ENCODE measurements at places on chromosomes 5 and 9.

GRCh38 chr9:126318858-126319257 is 7.8 kb upstream of the MVB12B start:
- no peak for DNase-seq

DNA sequence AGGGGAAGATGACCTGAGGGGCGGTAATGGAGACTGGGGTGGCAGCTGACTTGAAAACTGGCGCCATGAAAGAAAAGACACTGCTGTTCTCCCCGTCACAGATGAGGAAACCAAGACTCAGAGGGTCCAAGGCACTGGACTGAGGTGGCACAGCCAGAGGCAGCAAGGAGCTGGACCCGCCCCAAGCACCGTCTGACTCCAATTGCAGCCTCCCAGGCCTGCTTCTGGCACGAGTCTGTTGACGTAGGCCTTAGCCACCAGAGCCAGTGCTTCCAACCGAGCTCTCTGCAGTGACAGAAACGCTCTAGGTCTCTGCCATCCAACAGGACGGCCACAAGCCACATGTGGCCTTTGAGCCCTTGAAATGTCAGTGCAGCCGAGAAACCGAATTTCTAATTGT is 193.2 kb downstream of the OLFM1 start:
- DNase-seq = no peak

DNA sequence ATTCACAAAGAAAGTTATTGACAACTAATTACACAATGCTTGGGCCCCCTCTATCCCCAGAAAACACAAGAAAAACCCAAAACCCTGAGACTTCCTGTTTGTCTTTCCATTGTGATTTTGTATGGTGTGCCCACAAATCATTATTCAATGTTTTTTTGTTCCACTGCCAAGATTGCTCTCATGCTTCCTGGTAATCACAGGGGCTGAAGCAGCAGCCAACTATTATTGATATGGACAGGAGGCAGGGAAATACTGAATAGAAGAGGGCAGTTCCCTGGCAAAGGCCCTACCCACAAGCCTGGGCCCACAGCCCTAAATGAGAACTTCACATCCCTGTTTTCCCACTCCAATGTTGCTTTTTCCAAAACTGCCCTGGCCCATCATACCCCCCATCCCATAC is 21.5 kb upstream of the RFK start:
- DNase-seq = peak; percentile 88

- DNase-seq = peak; percentile 91
Observed at GRCh38 chr5:142874540-142874939, 104.4 kb downstream of the ARHGAP26 start.

- no peak for DNase-seq
Observed at GRCh38 chr9:132020820-132021510, 58.7 kb downstream of the MED27 start.

GRCh38 chr9:106718936-106719335 is 144.0 kb upstream of the ZNF462 start:
- no peak for DNase-seq

GRCh38 chr5:72509401-72509800 is 2.2 kb upstream of the ZNF366 start:
- DNase-seq = no peak

- DNase-seq = no peak
Observed at GRCh38 chr9:137166380-137167229, 3.2 kb downstream of the LRRC26 start.

- DNase-seq = no peak
Observed at GRCh38 chr9:73916016-73916673, 581.0 kb upstream of the RORB start.

DNA sequence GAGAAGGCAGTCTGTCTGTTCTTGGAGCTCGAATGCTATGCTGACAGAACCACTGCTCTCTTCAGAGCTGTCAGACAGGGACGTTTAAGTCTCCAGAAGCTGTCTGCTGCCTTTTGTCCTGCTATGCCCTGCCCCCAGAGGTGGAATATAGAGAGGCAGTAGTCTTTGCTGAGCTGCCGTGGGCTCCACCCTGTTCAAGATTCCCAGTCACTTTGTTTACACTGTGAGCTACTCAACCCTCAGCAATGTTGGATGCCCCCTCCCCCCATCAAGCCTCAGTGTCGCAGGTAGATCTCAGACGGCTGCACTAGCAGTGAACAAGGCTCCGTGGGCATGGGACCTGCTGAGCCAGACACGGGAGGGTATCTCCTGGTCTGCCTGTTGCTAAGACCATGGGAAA is 344.2 kb downstream of the TMEM161B start:
- DNase-seq = no peak

DNA sequence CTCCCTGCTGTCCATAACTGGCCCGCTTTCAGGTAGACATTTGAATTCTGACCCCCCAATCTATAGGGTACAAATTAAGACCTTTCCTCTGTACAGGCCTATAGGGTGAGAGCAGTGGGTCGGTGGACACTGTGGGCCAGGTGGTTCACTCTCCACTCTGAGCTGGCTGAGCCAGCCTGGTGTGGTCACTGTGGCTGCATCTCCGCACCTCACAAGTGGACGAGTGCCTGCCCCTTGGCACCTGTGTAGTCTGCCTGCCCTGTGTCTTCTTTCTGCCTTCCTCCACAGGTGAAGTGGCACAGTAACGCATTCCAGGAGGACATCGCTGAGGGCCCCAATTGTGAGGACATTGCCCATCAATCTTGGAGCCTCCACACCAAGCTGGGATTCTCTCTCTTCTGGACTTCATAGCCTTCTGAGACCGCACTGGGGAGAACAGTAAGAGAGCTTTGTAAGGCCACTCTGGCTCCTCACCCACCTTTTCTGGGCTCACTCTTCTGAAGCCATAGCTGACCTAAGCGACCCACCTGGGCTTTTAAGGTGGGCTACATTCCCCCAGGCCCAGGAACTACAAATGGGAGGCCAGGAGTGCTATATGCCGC is 33.5 kb upstream of the JADE2 start:
- no peak for DNase-seq

GRCh38 chr5:179792612-179793467 is 946 bp upstream of the LTC4S start:
- DNase-seq = no peak

GRCh38 chr9:73869264-73869663 is 627.9 kb upstream of the RORB start:
- DNase-seq = peak; percentile 56

DNA sequence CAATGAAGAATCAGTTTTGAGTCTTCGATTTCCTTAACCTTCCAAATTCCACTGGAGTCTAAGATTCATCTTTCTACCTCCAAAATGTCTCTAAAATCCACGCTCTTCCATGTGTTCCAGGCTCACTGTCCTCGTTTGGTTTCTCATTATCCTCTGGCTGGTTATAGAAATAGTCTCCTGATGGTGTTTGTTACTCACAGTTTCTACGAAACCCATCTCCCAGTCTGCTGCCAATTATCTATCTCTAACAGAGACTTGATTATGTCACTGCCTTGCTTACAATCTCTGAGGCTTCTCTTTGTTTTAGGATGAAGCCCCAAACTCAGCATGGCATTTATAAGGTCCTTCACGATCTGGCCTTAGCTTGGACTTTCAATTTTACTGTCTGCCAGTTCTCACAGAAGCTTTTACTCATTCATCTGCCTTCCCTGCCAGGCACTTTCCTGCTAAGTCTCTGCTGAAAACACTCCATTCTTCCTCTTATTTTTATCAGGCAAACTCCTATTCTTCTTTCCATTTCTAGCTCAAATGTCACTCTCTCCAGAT is 339.6 kb upstream of the SGCD start:
- DNase-seq = no peak

GRCh38 chr9:71306134-71306533 is 184.7 kb upstream of the TRPM3 start:
- no peak for DNase-seq

- no peak for DNase-seq
Observed at GRCh38 chr9:96587338-96588315, 32.0 kb downstream of the CDC14B start.

GRCh38 chr9:35406183-35406959 is 83.5 kb upstream of the RUSC2 start:
- DNase-seq = no peak

DNA sequence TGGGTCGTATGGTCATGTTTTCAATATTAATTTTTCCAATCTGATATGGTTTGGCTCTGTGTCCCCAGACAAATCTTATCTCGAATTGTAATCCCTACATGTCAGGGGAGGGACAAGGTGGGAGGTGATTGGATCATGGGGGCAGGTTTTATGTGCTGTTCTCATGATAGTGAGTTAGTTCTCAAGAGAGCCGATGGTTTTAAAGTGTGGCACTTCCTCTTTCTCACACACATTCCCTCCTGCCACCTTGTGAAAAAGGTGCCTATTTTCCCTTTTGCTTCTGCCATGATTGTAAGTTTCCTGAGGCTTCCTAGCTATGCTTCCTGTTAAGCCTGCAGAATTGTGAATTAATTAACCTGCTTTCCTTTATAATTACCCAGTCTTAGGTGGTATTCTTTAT is 309.1 kb upstream of the GRIN3A start:
- no peak for DNase-seq

DNA sequence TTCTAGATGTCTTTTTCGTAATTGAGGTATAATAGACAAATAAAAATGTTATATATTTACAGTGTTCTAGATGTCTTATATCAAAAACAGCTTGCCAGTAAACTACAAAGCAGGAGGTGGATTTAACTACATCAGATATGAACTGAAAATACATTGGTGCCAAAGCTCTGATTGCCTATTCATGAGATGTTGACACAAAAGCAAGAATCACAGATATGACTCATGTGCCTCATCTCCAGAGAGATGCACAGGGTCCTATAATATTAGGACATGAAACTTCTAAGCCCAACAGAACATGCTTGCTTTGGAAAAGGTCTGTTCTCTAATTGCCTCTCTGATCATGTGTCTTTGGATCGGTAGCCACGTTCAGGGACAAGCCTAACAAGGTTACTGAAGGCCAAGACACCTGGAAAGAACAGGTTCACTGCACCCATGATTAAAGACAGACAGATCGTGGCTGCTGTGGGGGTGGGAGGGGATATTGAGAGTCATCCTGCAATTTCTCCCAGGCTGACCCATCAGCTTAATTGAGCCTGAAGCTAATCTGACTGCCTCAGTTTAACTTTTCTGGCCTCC is 16.8 kb downstream of the ABCA1 start:
- no peak for DNase-seq

DNA sequence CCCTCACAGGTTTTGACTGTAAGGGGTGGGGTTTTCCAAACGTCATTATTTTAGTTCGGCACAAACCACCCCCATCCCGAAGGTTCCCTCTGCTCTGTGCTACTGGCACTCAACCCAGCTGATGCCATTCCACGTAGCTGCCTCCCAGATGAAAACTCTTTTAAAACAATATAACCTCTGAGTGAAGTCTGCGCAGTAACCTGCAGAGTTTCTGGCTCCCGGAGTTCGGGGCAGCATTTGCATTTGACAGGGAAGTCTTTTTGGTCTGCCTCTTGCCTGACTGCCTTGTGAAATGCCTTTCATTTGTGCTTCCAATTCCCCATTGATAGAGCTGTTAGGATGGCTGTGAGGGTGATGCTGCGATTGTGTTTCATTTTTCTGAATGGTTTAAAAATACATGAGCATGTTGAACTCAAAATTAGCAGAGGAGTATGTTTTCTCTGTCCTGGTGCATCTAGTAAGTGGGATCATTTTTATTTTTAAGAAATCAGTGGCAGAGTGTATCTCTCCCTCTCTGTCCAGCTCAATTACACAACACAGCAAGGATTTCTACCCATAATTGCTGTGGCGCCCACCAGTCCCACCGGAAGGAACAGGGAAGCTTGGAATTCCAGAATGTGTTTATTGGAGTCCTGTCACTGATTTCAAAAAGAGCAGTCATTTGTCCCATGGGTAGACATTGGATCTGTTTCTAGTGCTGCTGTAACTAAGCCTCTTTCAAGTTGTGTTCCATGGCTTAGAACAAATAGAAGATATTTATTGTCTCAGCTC is 24.8 kb downstream of the ADCY2 start:
- DNase-seq = no peak

- DNase-seq = no peak
Observed at GRCh38 chr9:137078701-137079400, 1.5 kb downstream of the UAP1L1 start.

GRCh38 chr9:137611623-137612609 is 6.4 kb downstream of the ARRDC1 start:
- DNase-seq = peak; percentile 19

DNA sequence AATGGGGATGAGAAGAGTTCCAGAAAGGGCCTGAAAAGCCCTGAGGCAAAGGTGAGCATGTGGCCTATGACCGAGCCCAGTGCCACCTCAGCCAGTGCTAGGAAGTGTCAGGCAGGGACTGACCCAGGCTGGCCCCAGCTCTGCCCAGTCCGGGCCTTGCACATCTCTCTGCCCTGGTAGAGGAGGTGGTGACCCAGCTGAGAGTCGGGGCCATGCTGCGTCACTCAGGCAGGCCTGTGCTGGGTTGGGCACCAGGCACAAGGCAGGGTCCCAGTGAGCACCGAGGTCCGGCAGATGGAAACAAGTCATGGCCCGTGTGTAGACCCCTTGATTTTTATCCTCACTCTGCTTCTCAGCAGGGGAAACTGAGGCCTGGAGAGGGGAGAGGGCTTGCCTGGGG is 729 bp downstream of the CDHR2 start:
- no peak for DNase-seq

- no peak for DNase-seq
Observed at GRCh38 chr5:6780802-6781391, 67.7 kb downstream of the TENT4A start.

- no peak for DNase-seq
Observed at GRCh38 chr5:31993165-31993961, 180.8 kb downstream of the GOLPH3 start.

GRCh38 chr9:20988671-20989315 is 42.6 kb downstream of the HACD4 start:
- DNase-seq = no peak

DNA sequence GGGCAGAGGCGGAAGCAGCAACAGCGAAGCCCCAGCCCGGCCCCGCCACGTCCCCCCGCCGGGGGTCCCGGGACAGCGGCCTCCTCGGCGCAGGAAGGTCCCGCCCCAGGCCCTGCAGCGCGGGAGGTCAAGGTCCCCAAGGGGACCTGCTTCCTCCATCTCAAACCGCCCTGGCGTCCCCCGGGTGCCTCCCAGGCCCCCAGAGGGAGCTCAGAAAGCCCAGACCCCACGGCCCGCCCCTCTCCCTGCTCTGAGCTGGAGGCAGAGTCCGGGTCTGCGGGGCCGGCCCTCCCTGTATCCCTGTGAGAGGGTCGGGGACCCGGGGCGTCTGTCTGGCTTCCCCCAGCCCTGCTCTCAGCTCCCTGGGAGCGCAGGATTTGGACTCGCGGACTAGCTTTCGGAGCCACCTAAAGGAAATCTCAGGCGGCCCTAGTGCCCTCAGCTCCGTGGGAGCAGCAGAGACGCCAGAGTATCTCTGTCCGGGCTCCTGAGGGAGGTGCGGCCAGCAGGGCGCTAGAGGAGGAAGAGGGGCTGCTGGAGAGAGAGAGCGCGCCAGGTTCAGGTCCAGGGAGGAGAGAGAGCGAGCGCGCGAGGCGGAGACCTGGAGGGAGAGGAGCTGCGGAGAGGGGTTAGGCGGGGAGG is 30.7 kb downstream of the EXOC3 start:
- DNase-seq = no peak

- DNase-seq = no peak
Observed at GRCh38 chr5:181130832-181131496, at the start of gene OR2V1. Gene OR2V1 (minus strand): TSS chr5:181131169. CDS start chr5:181125304, 5,865 bp downstream.

All from NCI-H2029 treated with DMSO at 0.1 percent for 48 hours (cell line).